ENCODE measurements at places on chromosomes 7 and 10.

DNA sequence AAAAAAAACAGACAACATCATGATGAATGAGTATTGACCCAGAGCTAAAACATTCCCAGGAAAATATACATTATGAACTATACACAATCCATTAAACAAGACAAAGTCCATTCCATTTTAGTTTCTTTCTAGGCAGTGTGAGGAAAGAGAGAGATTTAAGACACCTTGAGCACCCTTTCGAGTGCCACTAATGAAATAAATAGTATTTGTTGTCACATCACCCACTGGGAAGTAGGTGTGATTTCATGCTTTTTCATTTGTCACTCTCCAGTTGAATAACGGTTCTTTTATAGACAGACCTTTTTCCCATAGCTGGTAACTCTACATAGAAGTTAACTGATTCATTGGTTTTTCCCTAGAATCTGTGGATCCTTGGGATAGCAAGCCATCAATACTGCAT lies 29.9 kb upstream of the SEMA3A start:
- DNase-seq = no peak

GRCh38 chr10:127299956-127300689 lies 103.7 kb upstream of the INSYN2A start:
- DNase-seq = no peak

DNA sequence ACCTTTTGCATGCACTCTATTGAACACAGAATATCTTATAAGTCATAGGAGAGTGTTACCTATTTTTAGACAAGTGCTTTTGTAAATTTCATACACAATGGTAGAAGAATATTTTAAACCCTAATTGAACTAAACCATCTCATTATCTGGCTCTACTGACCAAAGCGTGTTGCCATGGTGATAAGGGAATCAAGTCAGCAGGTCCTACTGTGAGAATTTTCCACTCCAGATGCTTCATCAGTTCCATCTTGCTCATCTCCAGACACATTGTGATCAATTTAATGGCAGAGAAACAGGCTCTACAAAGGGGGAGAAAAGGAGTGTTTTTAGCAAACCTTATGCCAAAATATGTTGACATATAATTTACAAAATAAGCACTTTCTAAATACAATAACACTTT lies 621.9 kb upstream of the GHITM start:
- no peak for DNase-seq

DNA sequence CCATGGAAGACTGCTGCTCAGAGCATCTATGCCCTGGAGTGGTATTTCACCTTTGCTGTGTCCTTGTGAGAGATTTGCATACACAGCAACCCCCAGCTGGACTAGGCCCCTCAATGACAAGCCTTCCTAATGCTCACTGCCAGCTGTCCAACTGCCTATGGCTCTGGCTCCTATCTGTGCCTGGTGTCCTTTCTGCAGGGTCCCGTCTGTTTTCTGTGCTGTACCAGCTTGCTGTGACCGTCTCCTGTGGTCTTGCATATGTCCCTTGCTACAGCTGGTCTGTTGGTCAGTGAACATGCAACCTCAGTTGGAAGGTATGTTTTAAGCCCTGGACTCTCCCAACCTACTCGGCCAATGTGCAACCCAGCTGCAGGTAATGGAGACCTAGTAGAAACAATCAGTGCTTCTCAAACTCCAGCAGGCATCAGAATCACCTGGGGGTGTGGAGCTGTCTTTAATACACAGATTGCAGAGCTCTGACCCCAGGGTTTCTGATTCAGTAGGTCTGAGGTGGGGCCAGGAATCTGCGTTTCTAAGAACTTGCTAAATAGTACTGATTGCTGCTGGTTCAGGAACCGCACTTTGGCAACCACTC lies 306.4 kb upstream of the ZNF32 start:
- DNase-seq = no peak

GRCh38 chr10:126478546-126478945 lies 90.3 kb upstream of the ADAM12 start:
- no peak for DNase-seq
